Stimulated activated CD4-positive, alpha-beta T cell treated with anti-CD3 and anti-CD28 coated beads, Interleukin-2, amount 100 ng/mL, for 4 hours (primary cell): ENCODE measurements at places on chromosomes 3 and 15.

GRCh38 chr15:75051191-75051608 lies 27.8 kb downstream of the PPCDC start:
- no peak for DNase-seq

DNA sequence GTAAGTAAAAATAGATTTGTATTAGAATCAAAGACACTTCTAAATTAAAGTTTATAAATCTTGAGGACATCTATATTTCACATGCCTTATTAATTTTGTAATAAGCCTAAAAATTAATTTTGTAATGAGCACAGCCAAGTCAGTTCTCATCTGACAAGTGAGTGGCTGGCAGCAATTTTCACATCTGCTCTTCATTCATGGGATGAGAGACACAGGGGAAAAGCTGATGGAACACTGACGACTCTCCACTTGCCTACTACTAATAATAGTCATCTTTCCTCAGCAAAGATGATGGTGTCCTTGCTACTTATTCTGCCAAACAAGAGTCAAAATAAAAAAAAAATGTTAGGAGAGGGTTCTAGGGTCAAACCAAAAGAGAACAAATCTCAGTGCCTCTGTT lies 14.4 kb upstream of the CMSS1 start:
- no peak for DNase-seq

DNA sequence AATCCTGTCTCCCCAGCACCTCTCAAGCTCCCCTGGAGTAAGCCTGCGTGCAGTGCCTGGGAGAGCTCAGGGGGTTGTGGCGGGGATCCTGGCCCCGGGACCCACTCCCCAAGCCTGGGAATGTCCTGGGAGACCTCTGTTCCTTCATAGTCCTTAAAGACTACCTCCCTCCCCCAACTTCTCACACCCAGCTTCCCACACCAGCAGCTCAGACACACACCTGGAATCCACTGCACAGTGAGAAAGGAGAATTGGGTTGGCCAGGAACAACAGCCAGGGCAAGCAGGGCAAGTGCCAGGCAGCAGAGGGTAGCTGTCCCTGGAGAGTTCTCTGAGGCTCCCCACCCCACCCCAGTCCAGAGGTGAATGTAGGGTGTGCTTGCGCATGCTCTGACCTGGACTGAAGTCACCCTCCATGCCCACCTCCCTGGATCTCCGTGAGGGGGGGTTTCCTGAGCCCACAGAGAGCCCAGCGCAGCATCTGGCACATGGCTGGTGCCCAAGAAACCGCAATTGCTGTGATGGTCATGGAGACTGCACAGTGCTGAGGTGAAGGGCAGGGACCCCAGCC lies 22.2 kb downstream of the PSTPIP1 start:
- DNase-seq = no peak

- no peak for DNase-seq
Measured at GRCh38 chr15:36659917-36660316, 80.5 kb downstream of the CDIN1 start.

- no peak for DNase-seq
Measured at GRCh38 chr3:73626106-73626505, 1.4 kb upstream of the PDZRN3 start.

DNA sequence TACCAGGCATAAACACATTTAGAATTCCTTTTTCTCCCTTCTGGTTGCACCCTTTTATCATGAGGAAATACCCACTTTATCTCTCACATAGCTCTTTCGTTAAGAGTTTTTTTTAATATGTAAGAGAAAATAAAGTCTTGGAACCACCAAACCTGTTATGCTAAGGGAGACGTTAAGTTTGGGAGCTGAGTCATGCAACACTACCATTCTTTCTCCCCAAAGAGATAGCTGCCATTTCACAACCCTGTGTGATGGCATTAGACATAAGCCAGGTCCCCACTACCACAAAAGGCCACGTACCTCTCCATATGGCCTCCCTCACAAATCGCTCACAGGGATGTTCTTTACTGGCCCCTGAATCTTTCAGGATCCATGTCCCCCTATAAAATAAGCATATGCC lies 7.6 kb upstream of the NIPA1 start:
- DNase-seq = no peak

- DNase-seq = no peak
Measured at GRCh38 chr3:112654492-112654891, 13.5 kb upstream of the CCDC80 start.

DNA sequence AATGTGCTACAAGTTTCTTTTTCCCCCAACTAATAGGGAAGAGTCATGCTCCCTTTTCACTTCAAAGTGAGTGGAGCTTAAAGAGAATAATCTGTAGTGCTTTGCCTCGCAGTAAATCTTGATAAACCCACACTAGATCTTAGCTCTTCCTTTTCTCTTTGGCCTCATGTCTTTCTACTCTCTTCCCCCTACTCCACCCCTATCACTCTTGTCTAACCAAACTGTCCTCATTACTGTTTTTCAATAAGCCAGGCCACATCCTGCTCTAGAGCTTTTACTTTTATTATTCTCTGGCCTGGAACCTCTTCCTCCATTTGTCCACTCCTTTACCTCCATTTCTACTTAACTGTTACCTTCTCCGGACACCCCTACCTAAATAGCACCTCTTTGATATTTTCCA lies 291.0 kb upstream of the SATB1 start:
- DNase-seq = no peak

DNA sequence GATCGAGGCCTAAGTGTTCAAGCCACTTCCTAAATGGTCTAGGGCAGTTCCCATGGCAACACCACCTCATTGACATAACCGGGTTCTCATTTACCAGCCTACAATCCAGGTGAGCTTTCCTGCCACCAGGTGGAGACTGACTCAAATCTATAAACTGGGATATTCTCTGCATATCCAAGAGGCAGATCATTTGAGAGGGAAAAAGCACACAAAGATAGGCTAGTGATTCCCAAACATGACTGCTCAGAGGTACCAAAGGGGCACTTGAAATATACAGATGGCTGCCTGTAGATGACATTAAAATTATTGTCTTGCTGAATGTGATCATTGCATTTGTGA lies 141.3 kb upstream of the PROK2 start:
- no peak for DNase-seq

- DNase-seq = no peak
Measured at GRCh38 chr3:193894121-193894863, 241.7 kb upstream of the HES1 start.

GRCh38 chr3:57164217-57164656 lies 916 bp downstream of the IL17RD start:
- DNase-seq = peak; percentile 10

DNA sequence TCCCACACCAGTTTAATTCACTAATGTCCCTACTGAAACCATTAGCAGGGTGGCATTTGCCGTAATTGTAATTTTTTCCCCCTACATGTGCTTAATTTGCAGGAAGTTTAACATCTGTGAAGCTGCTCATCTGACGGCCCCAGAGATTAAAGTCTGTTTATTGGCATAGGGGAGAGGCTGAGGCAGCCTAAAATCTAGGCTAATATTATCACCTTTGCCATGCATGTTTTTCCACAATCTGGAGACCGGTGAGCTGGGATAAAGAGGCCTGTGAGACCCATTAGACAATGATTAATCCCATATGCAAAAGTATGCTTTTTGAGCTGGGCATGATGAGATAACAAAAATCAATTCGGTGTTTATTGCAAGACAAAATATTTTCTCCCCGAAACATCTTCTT lies 561.2 kb upstream of the ALCAM start:
- DNase-seq = no peak

- no peak for DNase-seq
Measured at GRCh38 chr15:96360581-96361308, 30.2 kb downstream of the NR2F2 start.
